ENCODE measurements at places on chromosomes 7 and 10. TPM values are rescaled to one million over a fixed set of nuclear protein-coding genes. Genes with fewer than 3 reads are reported as not detected.

Gene FAM25G
- not detected for total RNA-seq

Gene STOX1
- total RNA-seq = 2.5 TPM

Gene MMRN2
- 1.2 TPM for total RNA-seq

Gene CYREN
- total RNA-seq = 46.2 TPM

Gene BICC1
- 1.0 TPM for total RNA-seq

Gene MTERF1
- total RNA-seq = 12.6 TPM

Gene NUTM2E
- total RNA-seq = 0.28 TPM

Gene MALRD1
- total RNA-seq = 0.32 TPM

Gene HOXA1
- total RNA-seq = not detected

Gene FOXP2
- 0.43 TPM for total RNA-seq

DNA sequence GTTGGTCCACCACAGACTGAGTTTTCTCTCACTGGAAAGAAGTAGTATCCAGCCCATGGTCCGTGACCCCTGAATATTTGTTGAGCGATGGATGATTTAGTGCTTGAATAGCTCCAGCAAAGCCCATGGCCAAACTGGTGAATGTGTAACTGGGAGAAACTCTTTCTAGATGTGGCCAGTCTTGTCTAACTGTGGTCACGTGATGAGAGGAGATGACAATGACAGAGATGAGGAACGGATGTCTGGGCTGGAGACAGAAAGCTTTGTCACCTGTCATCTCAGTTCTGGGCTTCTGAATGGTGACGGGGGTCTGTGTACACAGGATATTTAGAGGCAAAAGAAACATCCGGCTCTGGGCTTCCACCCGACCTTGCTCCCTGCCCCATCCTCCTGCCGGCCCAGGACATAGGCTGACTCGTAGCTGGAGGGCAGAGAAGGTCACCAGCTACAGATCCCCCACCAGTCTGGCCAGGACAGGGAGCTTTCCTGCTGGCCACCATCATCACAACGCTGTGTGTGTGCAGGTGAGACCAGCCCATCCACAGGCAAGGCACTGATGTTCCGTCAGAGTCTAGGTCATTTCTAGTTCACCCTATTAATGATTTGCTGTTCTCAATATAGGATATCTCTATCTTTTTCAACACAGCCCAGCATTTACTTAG is 152.5 kb upstream of the TNS3 start:
- DNase-seq = no peak

- no peak for DNase-seq
Observed at GRCh38 chr10:132946311-132946710, 3.9 kb upstream of the CFAP46 start.

DNA sequence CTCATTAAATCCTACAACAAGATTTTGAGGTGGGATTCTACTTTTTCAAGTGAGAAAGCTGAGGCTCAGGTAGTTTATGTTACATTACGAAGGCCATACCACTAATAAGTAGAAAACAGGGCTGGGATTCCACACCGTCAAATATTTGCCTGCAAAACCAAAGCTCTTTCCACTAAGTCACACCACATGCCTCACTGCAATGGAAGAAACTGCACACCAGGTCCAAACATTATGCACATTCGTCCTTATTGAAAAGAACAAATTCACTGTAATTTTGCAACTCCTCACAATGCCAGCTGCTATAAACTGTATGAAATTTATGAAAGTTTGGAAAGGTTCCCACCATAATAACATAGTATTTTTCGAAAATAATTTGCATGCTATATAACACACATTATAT is 66.5 kb downstream of the DGKB start:
- no peak for DNase-seq

- no peak for DNase-seq
Observed at GRCh38 chr10:13857451-13857850, 270.7 kb downstream of the PRPF18 start.

DNA sequence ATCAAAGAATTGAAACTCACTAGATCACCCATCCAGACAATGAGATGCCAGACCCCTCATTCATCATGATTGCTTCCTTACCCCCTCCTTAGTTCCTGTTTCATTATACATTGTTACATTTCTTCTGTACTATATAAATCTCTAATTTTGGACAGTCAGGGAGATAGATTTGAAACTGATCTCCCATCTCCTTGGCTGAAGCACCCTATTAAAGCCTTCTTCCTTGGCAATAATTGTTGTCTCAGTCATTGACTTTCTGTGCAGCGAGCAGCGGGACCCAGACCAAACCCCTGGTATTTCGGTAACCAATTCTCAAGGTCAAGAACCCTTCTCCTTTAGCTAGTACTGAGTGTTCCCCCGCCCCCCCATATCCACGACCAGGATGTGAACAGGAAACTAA is 100.2 kb downstream of the ABLIM1 start:
- DNase-seq = no peak

- DNase-seq = no peak
Observed at GRCh38 chr7:25168145-25168544, 43.1 kb upstream of the CYCS start.

DNA sequence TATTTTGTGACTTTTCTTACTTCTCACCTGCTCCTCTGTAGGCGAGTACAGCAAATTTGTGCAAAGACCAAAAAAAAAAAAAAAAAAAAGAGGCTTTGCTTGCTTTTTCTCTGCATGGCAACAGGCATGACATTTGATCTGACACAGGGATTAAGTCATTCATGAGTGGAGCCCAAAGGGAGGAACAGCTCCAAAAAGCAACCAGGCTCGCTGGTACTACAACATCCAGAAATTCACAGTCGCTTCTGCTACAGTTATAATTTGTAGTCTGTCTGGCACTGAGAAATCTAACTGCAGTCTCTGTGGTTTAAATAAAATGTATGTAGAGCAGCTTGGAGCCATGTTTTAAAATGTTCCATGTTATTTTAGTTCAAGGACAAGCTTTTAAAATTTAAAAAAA is 31.7 kb downstream of the MKX start:
- DNase-seq = no peak

DNA sequence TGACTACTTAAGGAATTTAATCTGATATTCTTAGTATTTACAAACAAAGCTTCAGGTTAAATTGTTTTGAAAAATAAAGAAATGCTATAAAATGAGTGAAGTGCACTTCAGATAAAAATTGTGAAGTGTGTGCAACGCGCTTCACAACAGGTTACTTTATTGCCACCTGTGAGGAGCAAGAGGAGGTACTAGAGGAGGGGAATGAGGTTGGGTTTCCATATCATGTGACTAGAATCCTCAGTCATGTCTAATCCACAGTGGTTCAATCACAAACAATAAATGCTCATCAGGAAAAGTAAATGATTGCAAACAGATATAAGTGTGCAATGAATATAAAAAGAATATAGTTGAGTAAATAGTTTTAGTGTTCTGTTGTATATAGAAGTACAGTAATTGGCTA is 34.5 kb upstream of the CD36 start:
- DNase-seq = no peak

GRCh38 chr7:94129443-94130140 is 125.4 kb upstream of the BET1 start:
- DNase-seq = no peak

DNA sequence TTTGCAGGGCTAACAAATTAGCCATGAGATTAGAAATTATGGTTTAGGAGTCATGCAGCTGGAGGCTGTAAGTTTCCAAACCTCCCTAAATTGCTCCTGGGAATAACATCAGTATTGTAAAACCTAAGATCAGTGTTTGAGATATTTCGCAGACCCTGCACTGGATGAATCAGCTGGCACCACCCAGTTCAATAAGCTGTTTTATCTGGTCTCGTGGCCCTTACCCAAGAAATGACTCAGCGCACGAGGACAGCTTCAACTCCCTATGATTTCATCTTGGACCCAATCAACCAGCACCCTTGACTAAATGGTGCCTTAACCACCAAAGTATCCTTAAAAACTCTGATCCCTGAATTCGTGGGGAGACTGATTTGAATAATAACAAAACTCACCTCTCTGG is 482.0 kb upstream of the PCDH15 start:
- DNase-seq = no peak

- DNase-seq = no peak
Observed at GRCh38 chr7:93258661-93259060, 26.5 kb downstream of the VPS50 start.

Measured in H1 (cell line).